ENCODE measurements at places on chromosomes 13 and 19.

- DNase-seq, result peak; percentile 60
Measured at GRCh38 chr19:34961775-34962686, 2.0 kb downstream of the ZNF792 start.

GRCh38 chr13:48334534-48335127, 31.1 kb downstream of the RB1 start:
- peak; percentile 72 for DNase-seq

GRCh38 chr13:60754211-60755090, 357.4 kb downstream of the TDRD3 start:
- DNase-seq, result no peak

GRCh38 chr19:38201731-38202130, 22.3 kb downstream of the DPF1 start:
- no peak for DNase-seq

GRCh38 chr13:77383097-77383496, 56.2 kb upstream of the MYCBP2 start:
- DNase-seq, result no peak

GRCh38 chr19:34033880-34034279, 138.4 kb upstream of the LSM14A start:
- no peak for DNase-seq

DNA sequence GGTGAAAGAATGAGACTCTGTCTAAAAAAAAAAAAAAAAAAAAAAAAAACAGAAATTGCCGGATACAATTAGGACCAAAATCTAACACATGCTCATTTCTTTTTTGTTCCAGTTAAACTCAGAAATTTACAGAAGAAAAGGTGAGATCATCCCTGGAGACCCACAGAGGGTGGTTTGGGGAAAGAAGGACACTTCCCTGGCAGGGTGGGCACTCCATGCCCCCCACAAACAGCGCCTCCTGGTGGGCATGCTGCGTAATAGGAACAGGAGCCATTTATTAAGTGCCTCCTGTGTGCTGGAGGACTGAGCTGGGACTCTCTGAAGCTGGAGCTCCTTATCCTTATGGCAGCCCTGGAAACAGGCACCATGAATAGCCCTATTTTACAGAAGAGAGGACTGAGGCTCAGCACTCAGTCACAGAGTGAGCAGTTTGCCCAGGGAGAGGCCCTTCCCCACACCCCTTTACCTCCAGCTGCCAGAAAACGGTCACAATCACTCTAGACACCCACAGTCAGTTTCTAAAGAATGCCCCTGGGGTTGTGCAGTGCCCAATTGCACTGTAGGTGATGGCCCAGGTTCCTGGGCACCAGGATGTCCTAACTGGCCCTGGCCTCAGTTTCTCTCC, 10.1 kb downstream of the C19orf38 start:
- no peak for DNase-seq

All from CD4-positive, alpha-beta T cell treated with Interferon alpha-2 for 1 hour (primary cell).